Activated CD4-positive, alpha-beta T cell treated with anti-CD3 and anti-CD28 coated beads for 36 hours (primary cell): ENCODE measurements at places on chromosomes 2 and 18. TPM values are rescaled to one million over a fixed set of nuclear protein-coding genes. Genes with fewer than 3 reads are reported as not detected.

DNA sequence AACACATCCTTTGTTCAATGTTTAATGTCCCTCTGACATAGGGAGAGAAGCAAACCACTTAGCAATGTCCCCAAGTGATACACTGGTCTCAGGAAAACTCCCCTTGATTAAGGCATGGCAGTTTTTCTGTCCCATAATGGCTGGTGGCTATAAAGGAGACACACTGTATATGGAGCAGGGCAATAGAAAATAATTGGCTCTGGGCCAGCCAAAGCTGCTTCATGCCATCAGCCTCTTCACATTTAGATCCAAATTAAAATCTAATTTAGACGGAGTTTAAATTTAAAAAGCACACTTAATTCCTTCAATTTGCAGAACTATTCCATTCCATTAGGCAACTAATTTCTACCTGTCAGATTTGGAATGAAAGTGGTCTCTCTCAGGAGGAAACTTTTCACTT is 638.1 kb downstream of the DSC3 start:
- DNase-seq: no peak
- H3K27me3 ChIP-seq: no peaks in the 10 kb centered on the region
- H3K4me3 ChIP-seq: no peak overlapping the region
- H3K36me3 ChIP-seq: no peaks in the 10 kb centered on the region
- no peaks in the 10 kb centered on the region for H3K4me1 ChIP-seq

DIPK1C gene
- total RNA-seq: not detected

GRCh38 chr2:85112906-85113625 is 20.1 kb upstream of the TCF7L1 start:
- H3K36me3 ChIP-seq: no peaks in the 10 kb centered on the region
- peaks cover 13% of the 10 kb centered on the region for H3K27me3 ChIP-seq
- no peak for DNase-seq
- no peak overlapping the region for H3K27ac ChIP-seq
- no peaks in the 10 kb centered on the region for H3K4me1 ChIP-seq

DNA sequence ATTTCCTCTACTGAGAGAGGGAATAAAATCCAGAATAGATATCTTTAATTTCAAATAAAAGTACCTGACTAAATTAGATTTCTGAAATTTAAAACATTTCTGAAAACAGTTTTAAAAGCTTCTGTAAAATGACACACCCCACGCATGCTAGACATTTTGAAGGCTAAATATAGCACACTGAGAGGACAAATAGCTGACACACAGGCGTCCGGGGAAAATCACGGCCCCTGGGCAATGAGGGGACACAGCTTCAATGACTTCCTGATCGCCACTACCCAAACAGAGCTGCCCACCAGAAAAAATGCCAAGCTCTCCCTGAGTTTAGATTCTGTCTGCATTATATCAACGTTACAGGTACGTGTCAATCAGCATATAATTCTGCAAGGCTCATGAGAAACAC is 10.9 kb downstream of the TBC1D8 start:
- DNase-seq: no peak
- no peak overlapping the region for H3K27ac ChIP-seq
- peaks cover 6% of the 10 kb centered on the region for H3K27me3 ChIP-seq
- H3K4me1 ChIP-seq: no peaks in the 10 kb centered on the region
- no peak overlapping the region for H3K4me3 ChIP-seq

GRCh38 chr18:73711256-73711655 is 436.4 kb downstream of the FBXO15 start:
- DNase-seq: no peak
- H3K36me3 ChIP-seq: no peaks in the 10 kb centered on the region
- H3K27me3 ChIP-seq: no peaks in the 10 kb centered on the region
- H3K4me1 ChIP-seq: no peaks in the 10 kb centered on the region
- H3K4me3 ChIP-seq: no peak overlapping the region

CELF4 gene
- total RNA-seq: not detected

RELCH gene
- 20.5 TPM for total RNA-seq

DNA sequence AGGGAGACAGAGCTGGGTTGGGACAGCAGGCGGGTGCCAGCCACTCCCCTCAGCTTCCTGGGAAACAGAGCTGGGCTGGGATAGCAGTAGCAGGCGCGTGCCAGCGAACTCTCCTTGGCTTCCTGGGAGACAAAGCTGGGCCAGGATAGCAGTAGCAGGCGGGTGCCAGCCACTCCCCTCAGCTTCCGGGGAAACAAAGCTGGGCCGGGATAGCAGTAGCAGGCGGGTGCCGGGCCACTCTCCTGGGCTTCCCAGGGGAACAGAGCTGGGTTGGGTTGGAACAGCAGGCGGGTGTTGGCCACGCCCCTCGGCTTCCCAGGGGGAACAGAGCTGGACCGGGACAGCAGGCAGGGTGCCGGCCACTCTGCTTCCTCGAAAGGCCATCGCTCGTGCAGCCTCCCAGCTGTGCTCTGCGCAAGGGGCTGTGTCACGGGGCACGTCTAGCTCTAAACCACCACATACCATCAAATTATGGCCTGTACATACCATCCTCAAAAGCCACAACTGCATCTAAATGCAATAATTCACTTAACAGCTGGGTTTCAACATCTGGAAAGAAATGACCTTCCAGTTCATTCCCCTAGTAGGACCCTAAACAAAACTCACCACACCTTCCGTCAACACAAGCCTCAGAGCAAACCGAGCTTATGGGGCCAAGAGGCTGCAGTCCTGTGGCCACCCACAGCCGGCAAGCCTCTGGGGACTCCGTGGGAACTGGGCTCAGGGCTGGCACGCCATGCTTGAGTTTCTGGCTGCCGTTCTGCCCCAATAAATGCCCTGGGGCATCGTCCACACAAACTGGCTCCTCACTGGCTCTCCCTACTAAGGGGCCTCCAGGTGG is 228.3 kb downstream of the TWIST2 start:
- peaks cover 20% of the 10 kb centered on the region for H3K36me3 ChIP-seq
- DNase-seq: no peak
- H3K27ac ChIP-seq: no peak overlapping the region
- no peaks in the 10 kb centered on the region for H3K4me1 ChIP-seq
- no peak overlapping the region for H3K4me3 ChIP-seq

DNA sequence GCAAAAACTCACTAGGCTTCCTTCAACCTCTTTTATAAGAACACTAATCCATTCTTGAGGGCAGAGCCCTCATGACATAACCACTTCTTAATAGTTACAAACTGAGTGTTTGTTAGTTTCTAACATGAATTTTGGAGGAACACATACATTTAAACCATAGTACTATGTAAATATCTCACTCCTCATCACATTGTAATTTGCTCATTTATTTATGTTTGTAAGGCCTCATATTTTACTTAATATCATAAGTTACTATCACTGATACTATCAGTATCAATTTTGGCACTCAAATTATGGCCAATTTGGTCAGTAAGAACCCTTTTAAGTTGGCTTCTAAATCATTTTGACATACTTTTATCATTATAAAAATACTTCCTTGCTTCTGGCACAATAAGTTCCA is 603.1 kb downstream of the ZEB2 start:
- peaks cover 4% of the 10 kb centered on the region for H3K36me3 ChIP-seq
- no peak overlapping the region for H3K27ac ChIP-seq
- no peaks in the 10 kb centered on the region for H3K4me1 ChIP-seq
